Naive thymus-derived CD8-positive, alpha-beta T cell (primary cell): ENCODE measurements at places on chromosomes 4 and X.

DNA sequence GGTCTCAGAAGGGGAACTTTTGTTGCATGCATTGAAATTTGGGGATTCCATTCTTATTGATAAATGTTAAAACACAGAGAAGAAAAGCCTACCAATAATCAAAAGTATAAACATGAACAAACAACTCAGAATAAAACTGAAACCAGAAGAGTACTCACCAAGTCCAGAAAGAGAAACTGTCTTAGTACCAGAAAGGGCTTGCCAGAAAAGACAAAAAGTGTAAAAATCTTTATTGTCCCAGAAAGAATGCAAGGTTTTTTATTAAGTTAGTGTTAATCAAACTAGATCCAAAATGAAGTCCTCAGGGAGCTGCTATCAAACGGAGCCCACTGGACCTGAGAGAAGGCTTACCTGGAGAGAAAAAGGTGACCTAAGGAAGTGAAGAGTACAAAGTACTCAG is 897.5 kb downstream of the PCDH7 start:
- DNase-seq: no peak
- H3K36me3 ChIP-seq: no peaks in the 10 kb centered on the region
- no peak overlapping the region for H3K27ac ChIP-seq
- H3K4me3 ChIP-seq: no peak overlapping the region

DNA sequence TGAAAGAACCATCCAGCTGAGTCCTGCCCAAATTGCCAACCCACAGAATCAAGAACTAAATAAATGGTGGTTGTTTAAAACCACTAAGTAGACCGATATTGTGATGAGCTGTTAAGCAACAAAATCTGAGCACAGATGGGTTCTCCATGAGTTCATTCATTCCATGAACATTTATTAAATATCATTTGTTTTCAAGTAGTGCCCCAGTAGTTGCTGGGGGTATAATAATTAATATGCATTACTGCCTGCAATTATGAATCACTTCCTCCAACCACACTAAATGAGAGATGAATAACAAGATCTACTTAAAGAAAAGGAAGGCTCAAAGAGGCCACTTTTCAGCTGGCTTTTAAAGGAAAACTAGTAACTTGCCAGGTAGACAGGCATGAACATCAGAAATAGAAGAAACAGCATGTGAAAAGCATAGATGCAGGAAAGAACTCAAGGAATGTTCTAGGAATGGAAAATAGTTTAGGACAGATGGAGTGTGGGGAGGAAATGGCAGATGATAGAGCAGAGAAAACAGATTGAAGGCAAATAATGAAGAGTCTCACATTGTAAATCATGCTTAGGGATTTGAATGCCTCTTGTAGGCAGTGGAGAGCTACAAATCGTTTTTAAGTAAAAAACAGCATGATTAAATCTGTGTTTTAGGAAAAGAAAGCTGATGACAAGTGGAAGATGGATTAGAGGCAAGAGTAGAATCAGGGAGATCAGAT is 641.7 kb upstream of the DIPK2B start:
- H3K27me3 ChIP-seq: no peaks in the 10 kb centered on the region
- DNase-seq: no peak
- peaks cover 2% of the 10 kb centered on the region for H3K36me3 ChIP-seq

DNA sequence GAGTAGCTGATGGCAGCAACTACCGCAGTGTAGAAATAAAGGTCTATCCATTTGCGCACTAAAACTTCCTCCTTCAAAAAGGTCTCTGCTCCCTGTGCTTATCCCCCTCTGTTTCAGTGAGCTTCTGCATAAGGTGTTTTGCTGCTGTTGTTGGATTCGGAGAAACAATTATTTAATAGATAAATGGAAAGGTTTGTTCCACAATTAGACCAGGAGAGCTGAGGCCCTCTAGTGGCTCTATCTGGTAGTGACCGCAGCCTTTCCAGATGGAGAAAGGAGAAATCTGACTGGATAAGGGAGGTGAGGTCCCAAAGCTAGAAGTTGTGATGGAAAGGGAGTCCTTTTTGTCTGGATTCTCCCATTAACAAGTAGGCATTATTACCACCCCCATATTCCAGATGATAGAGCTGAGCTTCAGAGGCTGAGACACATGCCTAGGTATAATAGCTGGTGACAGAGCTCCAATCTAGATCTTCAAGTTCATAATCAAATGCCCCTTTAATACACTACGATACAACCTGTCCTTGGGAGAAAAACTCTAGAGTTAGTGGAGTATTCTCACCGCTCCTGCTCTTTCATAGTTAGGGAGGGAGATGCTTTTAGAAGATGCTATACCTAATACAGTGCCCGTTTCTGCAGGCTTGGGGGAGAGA is 5.1 kb upstream of the GABRQ start:
- H3K27me3 ChIP-seq: peaks cover 2% of the 10 kb centered on the region
- no peaks in the 10 kb centered on the region for H3K36me3 ChIP-seq
- no peak for DNase-seq
- no peaks in the 10 kb centered on the region for H3K4me1 ChIP-seq
- no peak overlapping the region for H3K4me3 ChIP-seq
- H3K27ac ChIP-seq: no peak overlapping the region

DNA sequence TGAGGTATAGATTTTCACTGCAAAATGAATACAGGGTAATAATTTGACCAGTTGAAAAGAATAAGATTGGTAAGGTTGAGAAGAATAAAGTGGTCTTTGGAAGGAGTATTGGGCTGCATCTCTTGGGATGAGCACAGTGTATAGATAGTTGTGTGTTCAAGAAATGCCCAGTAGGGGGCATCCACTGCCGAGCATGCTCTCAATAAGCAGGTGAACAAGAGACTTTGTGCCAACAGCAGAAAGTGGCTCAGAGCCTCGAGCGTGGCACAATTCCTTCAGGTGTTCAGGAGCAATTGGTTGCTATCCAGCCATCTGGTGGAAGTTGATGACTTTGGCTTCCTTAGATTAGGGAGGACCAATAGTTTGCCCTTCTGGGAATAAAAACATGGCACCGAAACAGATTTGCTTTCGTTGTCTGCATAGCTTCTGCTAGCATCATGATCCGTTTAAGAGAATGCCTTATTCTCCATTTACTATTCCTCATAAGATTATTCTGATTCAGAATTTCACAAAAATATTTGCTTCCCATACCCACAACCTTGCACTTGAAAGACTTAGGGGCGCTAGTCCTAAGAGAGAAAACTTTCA is 258.1 kb upstream of the NEIL3 start:
- H3K27me3 ChIP-seq: peaks cover 21% of the 10 kb centered on the region
- H3K4me1 ChIP-seq: no peaks in the 10 kb centered on the region
- no peaks in the 10 kb centered on the region for H3K36me3 ChIP-seq
- H3K27ac ChIP-seq: no peak overlapping the region

- H3K4me3 ChIP-seq: no peak overlapping the region
- H3K27me3 ChIP-seq: no peaks in the 10 kb centered on the region
- H3K27ac ChIP-seq: no peak overlapping the region
- peaks cover 10% of the 10 kb centered on the region for H3K36me3 ChIP-seq
- no peak for DNase-seq
Measured at GRCh38 chr4:149676076-149676475, 139.6 kb downstream of the IQCM start.

DNA sequence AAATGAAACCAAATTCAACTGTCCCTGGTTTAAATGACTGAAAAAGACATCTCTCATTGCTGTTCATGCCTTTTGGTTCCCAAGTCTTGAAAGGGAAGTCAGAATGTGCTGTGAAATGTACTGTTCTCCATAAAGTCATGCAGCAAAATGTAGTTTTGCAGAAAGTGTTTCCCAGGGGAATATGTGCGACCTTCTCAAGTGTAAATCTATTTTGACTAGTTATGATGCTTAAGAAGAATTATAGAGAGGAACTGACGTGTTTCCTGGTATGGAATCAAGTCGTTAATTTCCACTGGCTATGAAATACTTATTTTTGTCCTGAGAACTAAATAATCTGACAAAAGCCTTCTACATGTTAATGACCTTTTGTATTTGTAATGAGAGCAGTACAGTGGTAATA is 223.1 kb downstream of the CLCN4 start:
- DNase-seq: no peak
- H3K36me3 ChIP-seq: no peaks in the 10 kb centered on the region
- no peaks in the 10 kb centered on the region for H3K4me1 ChIP-seq

- H3K27ac ChIP-seq: no peak overlapping the region
- DNase-seq: no peak
- no peaks in the 10 kb centered on the region for H3K27me3 ChIP-seq
- no peak overlapping the region for H3K4me3 ChIP-seq
- no peaks in the 10 kb centered on the region for H3K36me3 ChIP-seq
Measured at GRCh38 chrX:151789179-151789800, 54.7 kb downstream of the CNGA2 start.

- H3K4me1 ChIP-seq: no peaks in the 10 kb centered on the region
- H3K36me3 ChIP-seq: no peaks in the 10 kb centered on the region
- H3K4me3 ChIP-seq: no peak overlapping the region
- no peak overlapping the region for H3K27ac ChIP-seq
- DNase-seq: no peak
Measured at GRCh38 chr4:83767067-83767466, 231.2 kb downstream of the GPAT3 start.

- H3K27me3 ChIP-seq: no peaks in the 10 kb centered on the region
- H3K4me3 ChIP-seq: no peak overlapping the region
- no peaks in the 10 kb centered on the region for H3K36me3 ChIP-seq
- no peaks in the 10 kb centered on the region for H3K4me1 ChIP-seq
- no peak for DNase-seq
Measured at GRCh38 chr4:3022112-3022511, 52.2 kb downstream of the HTT-AS start.

DNA sequence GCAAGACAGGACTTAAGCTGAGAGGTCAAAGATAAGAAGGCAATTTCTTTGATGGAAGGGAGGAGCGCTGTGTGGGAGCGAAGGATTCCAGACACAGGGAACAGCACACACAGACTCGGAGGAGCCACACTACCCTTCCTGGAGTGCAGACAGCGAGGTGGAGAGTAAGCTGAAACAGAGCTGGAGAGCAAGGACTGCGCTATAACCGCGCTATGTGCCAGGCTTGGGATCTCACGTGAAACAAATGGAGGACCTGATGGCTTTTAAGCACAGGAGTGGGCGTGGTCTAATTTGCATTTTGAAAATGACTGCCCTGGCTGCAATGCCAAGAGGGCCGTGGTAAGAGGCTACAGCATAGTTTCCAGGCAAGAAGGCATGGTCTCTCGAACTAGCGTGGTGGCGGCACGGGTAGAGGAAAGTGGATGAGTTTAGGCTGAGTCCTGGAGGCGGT is 113.9 kb upstream of the SORBS2 start:
- no peaks in the 10 kb centered on the region for H3K4me1 ChIP-seq
- DNase-seq: no peak
- H3K36me3 ChIP-seq: no peaks in the 10 kb centered on the region
- peaks cover 6% of the 10 kb centered on the region for H3K27me3 ChIP-seq
- no peak overlapping the region for H3K27ac ChIP-seq
- H3K4me3 ChIP-seq: no peak overlapping the region

GRCh38 chrX:136694431-136695087 is 46.6 kb downstream of the CD40LG start:
- peak overlapping the region; percentile 69 for H3K4me3 ChIP-seq
- H3K27ac ChIP-seq: peak overlapping the region; percentile 98
- peaks cover 46% of the 10 kb centered on the region for H3K4me1 ChIP-seq

- no peaks in the 10 kb centered on the region for H3K4me1 ChIP-seq
- H3K27me3 ChIP-seq: no peaks in the 10 kb centered on the region
- DNase-seq: no peak
- no peak overlapping the region for H3K4me3 ChIP-seq
- H3K27ac ChIP-seq: no peak overlapping the region
- H3K36me3 ChIP-seq: peaks cover 13% of the 10 kb centered on the region
Measured at GRCh38 chr4:53763813-53764597, 172.7 kb upstream of the LNX1 start.

GRCh38 chrX:71669492-71669891 is 2.1 kb downstream of the LOC101059915 start:
- H3K4me3 ChIP-seq: no peak overlapping the region
- no peak overlapping the region for H3K27ac ChIP-seq
- H3K4me1 ChIP-seq: peaks cover 19% of the 10 kb centered on the region
- no peaks in the 10 kb centered on the region for H3K36me3 ChIP-seq
- no peak for DNase-seq
- no peaks in the 10 kb centered on the region for H3K27me3 ChIP-seq

- peaks cover 14% of the 10 kb centered on the region for H3K4me1 ChIP-seq
- no peaks in the 10 kb centered on the region for H3K36me3 ChIP-seq
- H3K4me3 ChIP-seq: no peak overlapping the region
- peaks cover 11% of the 10 kb centered on the region for H3K27me3 ChIP-seq
Measured at GRCh38 chr4:145723336-145723735, 43.4 kb downstream of the C4orf51 start.

DNA sequence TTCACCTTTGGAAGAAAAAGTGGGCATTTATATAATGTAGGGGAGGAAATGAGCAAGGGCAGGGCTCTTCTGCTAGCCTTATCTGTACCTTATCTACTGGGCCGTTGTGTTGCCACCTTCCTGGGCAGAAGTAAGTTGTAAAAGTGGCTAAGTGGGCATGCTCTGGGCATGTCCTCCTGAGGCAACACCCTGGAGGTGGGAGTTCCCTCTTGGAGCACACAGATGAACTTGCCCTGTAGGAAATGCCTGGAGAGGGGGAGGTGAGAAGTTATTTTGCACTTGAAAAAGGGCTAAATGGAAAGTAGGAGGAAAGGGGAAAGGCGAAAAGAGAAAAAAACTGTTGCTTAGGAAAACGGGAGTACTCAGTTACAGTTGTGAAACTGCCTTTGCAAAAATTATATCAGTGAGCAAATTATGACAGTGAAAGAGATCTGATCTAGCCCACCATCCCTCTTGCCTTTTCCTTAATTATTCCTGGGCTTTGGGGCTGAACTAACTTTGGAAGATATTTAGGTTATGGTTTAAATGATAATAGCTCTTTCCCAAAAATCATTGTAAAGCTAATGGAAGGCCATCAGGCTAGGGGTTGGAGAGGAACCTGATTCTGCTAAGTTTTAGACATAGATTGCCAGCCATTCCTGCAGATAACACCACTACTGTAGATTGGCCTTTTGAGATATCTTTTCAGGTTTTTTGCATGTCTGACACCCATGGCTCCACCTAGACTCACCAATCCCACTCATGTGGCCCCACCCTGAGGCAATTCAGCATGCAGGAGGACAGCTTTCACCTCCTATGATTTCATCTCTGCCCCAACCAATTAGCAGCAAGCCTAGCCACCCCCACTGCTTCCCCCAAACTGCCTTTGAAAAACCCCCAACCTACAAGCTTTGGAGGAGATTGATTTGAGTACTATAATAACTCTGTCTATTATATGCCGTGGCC is 20.5 kb upstream of the ZNF81 start:
- DNase-seq: no peak
- no peak overlapping the region for H3K27ac ChIP-seq
- no peaks in the 10 kb centered on the region for H3K36me3 ChIP-seq
- H3K27me3 ChIP-seq: no peaks in the 10 kb centered on the region
- no peak overlapping the region for H3K4me3 ChIP-seq
- H3K4me1 ChIP-seq: peaks cover 3% of the 10 kb centered on the region
